ENCODE measurements at places on chromosomes 5 and 9.

GRCh38 chr5:117347280-117347679 lies 772.7 kb upstream of the SEMA6A start:
- DNase-seq = no peak

GRCh38 chr9:127308652-127309434 lies 44.3 kb downstream of the GARNL3 start:
- peak; percentile 40 for DNase-seq

- no peak for DNase-seq
These were observed 20.4 kb downstream of the DDX4 start for GRCh38 chr5:55758231-55758630.

GRCh38 chr9:128887914-128888350 lies 6.0 kb downstream of the LRRC8A start:
- no peak for DNase-seq

DNA sequence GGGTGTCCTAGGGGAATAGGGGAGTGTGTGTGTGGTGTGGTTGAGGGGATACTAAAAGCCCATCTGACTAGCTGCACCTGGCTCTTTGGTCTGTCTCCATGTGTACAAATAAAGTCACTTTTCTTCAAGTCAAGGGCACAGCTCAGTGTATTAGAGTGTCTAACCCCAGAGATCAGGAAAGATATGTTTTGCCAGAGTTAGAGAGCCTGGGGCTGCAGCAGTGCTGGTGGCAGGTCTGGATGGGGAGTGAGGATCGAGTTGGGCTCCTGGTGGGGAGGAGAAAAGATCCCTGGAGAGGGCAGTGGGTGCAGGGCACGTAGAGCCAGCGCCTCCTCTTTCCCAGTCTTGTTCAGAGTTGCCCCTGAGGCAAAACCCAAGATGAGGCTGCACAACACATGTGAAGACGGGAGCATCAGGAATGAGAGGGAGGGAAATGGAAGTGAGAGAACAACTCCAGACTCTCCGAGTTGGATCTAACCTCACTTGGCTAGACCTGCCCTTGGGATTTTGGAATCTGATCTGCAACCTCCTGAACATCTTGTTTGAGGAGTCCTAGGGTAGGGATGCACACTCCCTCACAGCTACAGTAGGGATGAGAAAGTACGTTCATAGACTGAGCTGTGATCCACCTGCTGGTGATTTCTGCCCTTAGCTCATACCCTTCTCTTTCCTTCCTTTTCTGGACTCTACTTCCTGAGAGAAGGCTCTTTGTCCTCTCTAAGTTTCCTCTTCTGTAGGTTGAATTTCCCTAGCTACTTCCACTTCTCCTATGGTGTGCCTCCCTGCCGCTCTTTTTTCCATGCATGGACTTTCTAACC lies 309.9 kb downstream of the ZSWIM6 start:
- DNase-seq = no peak

DNA sequence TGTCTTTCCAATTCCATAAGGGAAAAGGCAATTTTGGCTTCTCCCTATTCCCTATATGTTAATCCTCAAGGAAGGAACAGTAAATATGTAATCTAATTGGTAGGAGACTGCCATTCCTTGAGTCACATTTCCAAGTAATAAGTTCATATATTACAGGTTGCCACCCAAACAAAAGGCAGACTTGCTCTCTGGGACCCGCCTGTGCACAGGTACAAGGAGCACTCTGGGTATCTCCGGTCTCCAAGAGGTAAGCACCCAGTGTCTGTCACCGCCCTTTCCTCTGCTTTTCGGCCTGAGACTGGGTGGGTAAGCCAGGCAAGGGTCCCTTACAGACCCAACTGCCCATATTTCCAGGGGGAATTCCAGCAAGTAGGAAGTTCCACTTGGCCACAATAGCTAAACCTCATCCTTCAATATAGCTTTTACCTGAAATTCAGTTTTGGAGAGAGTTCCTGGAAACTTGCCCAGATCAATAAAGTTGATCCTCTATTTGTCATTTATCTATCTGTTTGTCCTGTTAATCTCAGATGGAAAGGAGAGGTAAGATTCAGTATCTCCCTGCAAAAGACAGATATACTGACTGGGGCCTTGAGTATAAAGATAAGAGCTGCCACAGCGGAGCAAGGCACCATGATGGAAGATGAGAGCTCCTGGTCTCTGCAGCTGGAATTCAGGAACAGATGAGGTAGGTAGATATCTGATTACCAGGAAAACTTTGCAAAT lies 81.8 kb downstream of the SUSD1 start:
- no peak for DNase-seq

DNA sequence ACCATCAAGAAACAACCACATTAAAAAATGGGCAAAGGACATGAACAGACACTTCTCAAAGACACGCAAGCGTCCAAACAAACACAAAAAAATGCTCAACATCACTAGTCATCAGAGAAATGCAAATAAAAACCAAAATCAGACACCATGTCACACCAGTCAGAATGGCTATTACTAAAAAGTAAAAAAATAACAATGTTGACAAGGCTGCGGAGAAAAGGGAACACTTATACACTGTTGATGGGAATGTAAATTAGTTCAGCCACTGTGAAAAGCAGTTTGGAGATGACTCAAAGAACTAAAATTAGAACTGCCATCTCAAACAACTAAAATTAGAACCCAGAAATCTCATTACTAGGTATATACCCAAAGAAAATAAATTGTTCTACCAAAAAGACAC lies 80.4 kb downstream of the CAAP1 start:
- DNase-seq = no peak
